ENCODE measurements at places on chromosomes 3 and 15.

GRCh38 chr3:189598530-189599225 is 32.5 kb upstream of the TP63 start:
- DNase-seq, result no peak

- no peak for DNase-seq
These were observed 24.9 kb downstream of the GYG1 start for GRCh38 chr3:149016242-149016641.

DNA sequence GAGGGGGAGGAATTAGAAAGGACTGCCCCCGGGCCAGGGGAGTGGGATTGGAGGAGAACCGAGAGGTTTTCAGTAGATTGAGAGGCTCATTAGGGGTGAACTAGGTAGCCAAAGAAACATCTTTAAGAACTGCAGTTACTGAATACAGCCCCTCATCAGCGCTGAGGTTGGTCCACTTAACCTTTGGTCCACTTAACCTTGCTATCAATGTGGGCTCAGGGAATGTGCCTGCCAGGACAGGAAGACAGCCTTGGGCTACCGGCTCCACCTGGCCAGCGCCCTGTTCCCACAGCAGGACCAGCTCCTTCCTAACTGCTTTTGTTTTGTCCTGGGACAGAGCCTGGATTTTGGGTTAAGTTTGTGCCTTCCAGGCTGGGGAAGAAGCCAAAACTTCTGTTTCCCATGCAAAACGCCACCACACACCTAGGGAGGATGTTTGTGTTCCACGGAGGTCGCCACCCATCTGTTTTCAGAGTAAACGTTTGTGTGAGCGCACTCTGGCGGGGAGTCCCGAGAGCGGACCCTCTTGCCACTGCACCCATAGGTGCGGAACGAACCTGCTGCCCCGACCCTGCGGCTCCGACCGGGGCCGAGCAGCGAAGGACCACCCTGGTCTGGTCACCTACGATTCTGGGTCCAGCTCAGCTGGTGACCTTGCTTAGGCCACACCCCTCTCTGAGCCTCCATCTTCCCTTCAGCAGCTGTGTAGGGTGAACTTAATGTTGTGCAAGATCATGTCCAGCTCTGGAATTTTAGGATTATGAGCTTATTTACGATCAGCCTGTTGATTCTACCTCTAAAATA is 107.4 kb downstream of the VGLL4 start:
- no peak for DNase-seq

GRCh38 chr15:59632714-59633113 is 21.1 kb downstream of the GCNT3 start:
- DNase-seq, result no peak

GRCh38 chr15:53837263-53837662 is 77.8 kb upstream of the WDR72 start:
- no peak for DNase-seq

DNA sequence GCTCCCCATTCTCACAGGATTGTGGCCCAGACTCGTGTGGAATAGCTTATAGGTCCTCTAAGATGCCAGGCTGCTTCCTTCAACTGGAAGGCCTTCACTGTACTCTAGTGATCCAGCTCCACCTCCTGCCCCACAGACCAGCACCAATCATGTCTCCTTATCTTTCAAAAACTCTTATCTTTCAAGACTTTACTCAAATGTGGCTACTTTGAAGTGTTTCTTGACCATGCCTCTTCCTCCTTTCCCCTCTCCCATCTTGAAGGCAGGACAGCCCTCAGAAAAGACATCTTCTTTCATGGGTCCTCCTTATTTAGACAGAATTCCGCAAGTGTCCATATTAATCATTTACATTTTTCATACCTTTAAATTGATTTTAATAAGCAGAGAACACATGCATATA is 142.3 kb downstream of the CHST2 start:
- no peak for DNase-seq

GRCh38 chr3:55579496-55579895 is 92.4 kb upstream of the WNT5A start:
- DNase-seq, result no peak

GRCh38 chr3:124837730-124838186 is 49.4 kb downstream of the ITGB5 start:
- no peak for DNase-seq

GRCh38 chr3:53773021-53773436 is 73.2 kb downstream of the CHDH start:
- DNase-seq, result no peak

DNA sequence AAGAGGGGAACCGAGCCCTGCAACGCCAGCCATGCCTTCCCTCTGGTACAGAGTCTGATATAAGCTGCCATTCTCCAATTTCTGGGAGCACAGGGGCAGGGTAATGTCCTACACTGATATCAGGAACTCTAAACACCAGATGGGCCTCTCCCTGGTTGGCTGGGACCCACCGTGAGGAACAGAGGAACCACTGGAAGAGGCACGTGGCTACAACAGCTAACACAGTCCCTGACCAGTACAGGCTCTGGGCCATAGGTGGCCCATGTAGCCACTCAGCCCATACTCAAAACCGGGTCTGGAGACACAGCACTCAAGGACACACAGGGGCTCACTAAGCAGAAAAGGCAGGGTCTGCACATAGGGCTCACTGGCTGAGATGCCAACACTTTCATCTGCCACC is 13.9 kb downstream of the NUP210 start:
- no peak for DNase-seq

- DNase-seq, result no peak
These were observed 49.9 kb upstream of the IL12A start for GRCh38 chr3:159938714-159939113.

DNA sequence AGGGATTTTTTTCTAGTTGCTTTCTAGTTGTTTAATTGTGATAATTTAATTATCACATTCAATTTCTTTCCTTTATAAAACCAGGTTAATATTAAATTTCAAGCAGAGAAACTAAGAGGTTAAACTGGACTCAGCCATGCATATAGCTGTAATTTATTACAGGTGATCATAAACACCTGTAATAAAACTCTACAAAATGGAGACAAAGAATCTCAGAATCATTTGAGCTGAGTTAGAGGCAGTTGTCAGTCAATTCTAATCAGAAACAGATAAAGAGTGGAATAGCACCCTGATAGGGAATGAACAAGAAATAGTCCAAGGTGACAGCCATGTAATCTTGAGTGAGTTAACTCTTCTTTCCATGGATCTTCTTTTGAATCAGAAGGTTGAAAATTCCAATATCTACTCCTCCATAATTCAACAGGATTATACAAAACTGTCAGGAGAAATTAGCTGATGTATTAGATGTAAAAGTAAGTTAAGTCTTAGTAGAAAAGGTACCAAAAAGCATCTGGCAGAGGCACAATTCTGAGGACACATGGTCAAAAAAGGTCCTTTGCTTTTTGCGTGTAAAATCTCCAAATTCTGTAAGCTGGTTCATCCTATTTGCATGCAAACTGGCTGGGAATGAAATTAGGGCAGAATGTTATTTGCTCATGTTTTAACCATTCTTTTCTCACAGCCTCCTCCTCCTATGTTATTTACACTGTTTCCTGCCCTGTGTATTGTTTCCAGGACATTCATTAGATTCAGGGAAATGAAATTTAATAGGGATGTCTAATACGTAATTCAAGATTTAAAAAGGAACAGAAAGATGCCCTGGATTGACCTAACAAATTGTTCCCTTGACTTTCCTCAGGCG is 39.4 kb upstream of the B3GNT5 start:
- no peak for DNase-seq

DNA sequence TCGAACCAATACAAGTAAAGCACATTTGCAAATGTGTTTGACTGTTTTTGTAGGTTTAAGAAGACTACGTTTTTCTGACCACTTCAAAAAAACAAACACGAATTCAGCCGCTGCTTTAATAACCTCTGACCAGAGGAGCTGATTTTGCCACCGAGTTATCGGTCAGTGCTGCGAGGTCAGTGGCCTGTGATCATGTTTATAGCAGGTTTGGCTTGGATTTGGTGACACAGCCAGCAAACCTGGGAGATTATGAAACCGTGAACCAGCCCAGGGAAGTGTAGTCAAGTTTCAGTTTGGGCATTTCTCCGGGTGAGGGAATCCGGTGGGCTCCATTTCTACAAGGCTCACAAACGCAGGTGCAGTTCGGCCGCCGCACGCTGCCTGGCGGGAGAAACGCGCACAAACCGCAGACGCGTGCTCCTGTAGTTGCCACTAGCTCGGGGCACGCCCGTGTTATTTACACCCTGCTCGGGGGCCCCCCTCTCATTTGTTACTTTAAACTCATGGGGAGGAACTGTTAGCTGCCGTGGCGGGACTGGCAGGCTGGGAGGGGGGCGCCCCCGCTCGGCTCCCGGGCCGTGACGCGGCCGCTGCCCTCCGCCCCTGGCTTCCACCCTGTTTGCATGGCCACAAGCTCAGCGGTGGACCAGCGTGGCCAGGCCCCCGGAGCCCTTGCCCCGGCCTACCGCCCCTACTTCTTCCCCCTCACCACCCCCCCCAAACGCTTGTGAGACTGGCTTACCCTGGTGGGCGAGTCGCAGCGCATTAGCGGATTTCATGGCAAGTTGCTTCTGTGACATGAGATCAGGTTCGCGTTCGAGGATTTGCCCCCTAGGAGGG is 13.6 kb upstream of the ONECUT1 start:
- DNase-seq, result no peak

GRCh38 chr15:69987492-69988489 is 109.9 kb downstream of the TLE3 start:
- DNase-seq, result no peak

DNA sequence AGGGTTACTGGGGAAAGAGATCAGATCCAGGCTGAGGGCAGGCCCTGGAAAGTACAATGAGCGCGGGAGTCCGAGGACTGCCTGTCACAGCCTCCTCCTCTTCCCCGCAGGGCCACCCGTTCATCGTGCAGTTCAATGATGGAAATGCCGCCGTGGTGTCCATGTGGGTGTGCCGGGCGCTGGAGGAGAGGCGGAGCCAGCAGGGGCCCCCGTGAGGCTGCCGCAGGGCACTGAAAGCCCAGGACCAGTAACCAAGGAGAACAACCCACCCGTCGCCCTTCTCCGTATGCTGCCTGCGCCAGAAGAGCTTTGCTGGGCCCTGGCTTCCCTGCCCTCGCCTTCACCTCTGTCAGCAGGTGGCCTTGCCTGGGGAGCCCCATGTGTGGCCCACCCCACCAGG is 18.8 kb upstream of the SKOR1 start:
- no peak for DNase-seq

GRCh38 chr3:156763931-156764720 is 62.0 kb upstream of the LEKR1 start:
- DNase-seq, result no peak

DNA sequence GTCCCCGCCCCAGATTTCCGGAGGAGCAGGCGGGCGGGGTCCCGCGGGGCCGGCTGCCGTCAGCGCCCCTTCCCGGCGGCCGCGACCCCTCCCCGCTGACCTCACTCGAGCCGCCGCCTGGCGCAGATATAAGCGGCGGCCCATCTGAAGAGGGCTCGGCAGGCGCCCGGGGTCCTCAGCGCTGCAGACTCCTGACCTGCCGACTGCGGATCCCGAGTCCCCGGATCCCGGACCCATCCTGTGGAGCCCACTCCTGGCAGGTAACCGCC is at the start of gene TRH:
Gene TRH (plus strand): TSS at position 157 of the 269 bp plus-strand sequence. CDS start 1,097 bp downstream, outside the sequence.
- no peak for DNase-seq

DNA sequence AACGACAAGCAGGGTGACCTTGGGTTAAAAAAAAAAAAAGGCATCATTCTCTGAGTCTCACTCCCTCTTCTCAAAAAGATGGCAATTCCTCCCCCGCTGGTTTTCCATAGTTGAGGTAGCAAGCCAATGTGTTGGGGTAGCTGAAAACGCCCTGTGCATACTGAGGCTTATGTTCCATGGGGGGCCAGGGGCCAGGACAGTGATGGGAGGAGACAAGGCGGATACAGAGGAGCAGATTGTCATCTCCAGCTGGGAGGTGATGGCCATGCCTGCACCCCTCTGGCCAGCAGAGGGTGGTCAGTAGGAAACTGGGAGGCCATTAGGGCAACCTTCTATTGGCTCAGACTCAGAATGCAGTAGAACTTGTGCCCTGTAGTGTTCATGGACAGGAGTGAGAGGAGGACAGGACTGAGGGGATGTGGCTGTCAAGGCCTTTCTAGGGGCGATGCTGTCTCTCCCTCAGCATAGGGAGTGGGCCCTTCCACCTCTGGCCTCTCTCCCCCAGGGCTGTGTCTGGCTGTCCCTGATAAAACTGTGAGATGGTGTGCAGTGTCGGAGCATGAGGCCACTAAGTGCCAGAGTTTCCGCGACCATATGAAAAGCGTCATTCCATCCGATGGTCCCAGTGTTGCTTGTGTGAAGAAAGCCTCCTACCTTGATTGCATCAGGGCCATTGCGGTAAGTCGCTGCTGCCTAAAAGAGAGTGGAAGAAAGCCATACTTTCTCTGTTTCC is 1.9 kb downstream of the TF start:
- DNase-seq, result no peak
